ENCODE measurements at places on chromosomes 5 and 9.

DNA sequence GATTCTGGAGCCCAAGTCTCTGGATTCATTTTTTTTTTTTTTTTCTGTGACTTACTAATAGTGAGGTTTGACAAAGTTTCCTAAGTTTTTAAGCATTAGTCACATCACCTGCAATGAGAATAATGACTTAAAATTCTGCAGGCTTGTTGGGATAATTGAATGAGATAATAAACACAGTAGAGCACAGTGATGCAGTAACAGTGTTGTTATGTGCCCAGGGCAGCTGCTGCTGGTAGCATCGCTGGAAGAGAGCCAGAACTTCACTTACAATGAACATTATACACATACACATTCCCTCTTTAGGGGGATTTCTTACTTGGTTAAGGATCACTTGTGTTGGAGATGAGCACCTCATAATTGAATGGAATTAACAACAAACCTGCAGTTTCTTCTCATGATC, 78.9 kb downstream of the ALDH7A1 start:
- DNase-seq: no peak

GRCh38 chr9:133615186-133615585, 6.0 kb upstream of the FAM163B start:
- DNase-seq: no peak

DNA sequence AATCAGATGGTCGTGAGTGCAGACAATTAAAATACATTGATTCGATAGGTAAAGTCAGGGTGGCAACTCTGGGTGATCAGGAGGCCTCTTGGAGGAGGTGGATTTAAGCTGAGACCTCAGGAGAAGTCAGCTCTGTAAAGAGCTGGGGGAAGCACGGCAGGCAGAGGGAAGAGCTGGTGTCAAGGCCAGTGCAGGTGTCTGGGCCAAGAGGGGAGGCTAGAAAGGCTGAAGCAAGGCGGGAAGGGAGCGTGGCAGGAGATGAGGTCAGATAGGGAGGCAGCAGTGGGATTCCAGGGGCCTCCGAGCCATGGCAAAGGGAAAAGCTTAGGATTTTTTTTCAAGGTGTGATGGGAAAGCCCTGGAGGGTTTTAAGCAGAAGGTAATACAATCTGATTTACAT, 178.7 kb downstream of the FSTL4 start:
- no peak for DNase-seq

DNA sequence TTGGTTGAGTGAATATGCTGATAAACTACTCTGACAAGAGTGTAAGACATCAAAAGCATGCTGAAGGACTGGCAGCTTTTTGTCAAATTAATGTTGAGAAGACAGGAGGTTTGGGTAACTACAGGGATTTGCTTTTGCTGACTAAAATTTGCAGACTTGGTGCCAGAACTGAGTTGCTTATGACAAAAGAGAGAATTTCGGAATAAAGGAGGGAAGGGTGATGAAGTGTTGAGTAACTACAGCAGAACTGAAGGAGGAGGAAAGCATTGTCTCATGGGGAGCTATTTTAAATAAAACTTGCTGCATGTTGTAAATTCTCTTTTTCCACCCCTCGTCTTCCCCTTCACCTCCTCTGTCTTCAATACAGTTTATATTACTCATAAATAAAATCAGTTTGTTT, 296.1 kb downstream of the YTHDC2 start:
- no peak for DNase-seq

- no peak for DNase-seq
Measured at GRCh38 chr5:553874-554273, 29.6 kb upstream of the SLC9A3 start.

GRCh38 chr5:112445626-112446350, 26.7 kb upstream of the EPB41L4A start:
- no peak for DNase-seq

- DNase-seq: no peak
Measured at GRCh38 chr5:78758169-78758839, 109.7 kb upstream of the LHFPL2 start.

DNA sequence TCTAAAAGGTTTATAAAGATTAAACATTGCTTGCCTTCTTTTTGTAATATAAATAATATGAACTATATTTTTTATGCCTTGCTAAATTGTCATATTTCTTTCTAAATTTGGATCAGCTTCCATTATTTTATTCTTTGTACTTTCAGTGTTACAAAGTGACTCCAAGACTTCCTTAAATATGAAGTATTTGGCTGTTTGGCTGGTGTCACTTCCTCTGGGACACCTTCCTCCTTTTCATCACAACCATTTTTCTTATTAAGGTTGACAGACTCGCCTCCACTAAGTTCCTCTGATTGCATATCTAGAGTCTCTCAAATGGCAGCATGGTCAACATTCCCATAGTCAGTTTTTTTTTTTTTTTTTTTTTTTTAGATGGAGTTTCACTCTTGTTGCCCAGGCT, 73.8 kb upstream of the SLC1A1 start:
- no peak for DNase-seq

- DNase-seq: no peak
Measured at GRCh38 chr5:16924206-16924605, 11.9 kb downstream of the MYO10 start.

GRCh38 chr5:68744206-68744605, 349.6 kb upstream of the SLC30A5 start:
- no peak for DNase-seq

DNA sequence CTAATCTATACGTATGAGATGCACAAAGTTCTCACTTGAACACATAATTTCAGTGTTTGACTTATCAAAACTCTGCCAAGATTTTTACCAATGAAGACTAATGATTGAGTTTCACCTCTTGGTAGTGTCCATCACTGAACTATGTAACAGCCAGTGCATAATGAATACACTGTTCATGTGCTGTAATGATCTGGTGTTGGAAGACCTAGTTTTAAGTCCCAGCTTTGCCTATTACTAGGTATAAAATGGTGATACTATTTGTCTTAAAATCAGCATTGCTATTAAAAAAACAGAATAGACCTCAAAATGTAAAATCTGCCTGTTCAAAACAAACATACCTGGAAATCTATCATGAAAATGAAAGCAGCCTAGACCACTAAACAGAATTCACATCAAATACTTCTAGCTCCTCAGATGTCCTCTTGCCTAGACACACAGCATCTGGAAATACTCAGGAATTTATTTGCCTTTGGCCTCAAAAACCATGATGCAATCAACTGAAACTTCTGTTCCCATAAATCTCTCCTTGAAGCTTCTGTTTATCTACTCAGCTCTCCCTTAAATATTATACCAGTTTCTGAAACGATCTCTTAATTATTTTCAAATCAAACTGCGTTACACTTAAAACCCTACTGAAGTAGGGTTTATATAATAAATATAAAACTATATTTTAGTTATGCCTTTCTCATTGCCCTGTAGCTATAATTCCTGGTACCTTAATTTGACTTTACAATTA, 38.1 kb downstream of the MRPS27 start:
- DNase-seq: no peak

GRCh38 chr5:132182359-132183040, 45.2 kb downstream of the P4HA2 start:
- no peak for DNase-seq

Measured in hypothalamus (tissue), 51 donors.